ENCODE measurements at places on chromosomes 7 and 10. TPM values are rescaled to one million over a fixed set of nuclear protein-coding genes. Genes with fewer than 3 reads are reported as not detected.

The SAMD9 gene
- 12.2 TPM for total RNA-seq

The CPA2 gene
- not detected for total RNA-seq

The PRRT4 gene
- total RNA-seq, result 6.7 TPM

The FAM20C gene
- total RNA-seq, result 27.9 TPM

The AKR1D1 gene
- not detected for total RNA-seq

The DNA2 gene
- total RNA-seq, result 11.5 TPM

The ADAM8 gene
- 3.9 TPM for total RNA-seq

The CFAP46 gene
- 5.3 TPM for total RNA-seq

The GCK gene
- 5.1 TPM for total RNA-seq

The MOGAT3 gene
- total RNA-seq, result not detected

The MPLKIP gene
- 11.2 TPM for total RNA-seq

The STYXL1 gene
- total RNA-seq, result 22.7 TPM
